ENCODE measurements at places on chromosomes 11 and 22.

- DNase-seq, result no peak
Measured at GRCh38 chr11:23990346-23991164, 506.3 kb upstream of the LUZP2 start.

- no peak for DNase-seq
Measured at GRCh38 chr11:2217211-2218030, 45.8 kb upstream of the TH start.

DNA sequence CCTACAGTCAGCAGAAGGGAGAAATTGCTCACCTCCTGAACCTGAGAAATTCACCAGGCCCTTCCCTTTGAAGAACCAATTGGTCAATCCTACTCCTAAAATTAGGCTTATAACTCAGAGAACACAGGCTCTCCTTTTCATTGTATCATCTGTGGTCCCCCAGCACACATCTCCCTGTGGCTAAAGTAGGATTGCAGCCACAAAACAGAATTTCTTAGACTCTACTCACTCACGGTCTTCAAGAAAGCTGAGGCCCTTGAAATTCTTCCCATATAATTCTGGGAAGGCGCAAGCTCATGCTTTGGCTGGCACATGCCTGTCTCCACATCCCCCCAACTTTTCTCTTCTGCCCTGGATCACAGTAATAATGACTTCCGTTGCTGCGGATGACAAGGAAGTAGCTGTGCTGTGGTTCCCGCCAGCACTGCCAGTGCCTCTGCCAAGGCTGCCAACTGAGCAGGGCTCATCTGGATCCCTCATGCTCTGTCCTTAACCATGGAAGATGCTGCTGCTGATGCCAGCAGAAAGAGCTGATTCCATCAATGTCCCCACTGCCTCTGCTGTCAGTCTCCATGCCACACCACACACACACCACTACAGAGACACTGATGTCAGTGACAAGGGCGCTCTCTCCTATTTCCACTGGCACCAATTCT, 200.6 kb upstream of the POU2AF2 start:
- no peak for DNase-seq

GRCh38 chr11:26708736-26709456, 13.0 kb downstream of the SLC5A12 start:
- no peak for DNase-seq

DNA sequence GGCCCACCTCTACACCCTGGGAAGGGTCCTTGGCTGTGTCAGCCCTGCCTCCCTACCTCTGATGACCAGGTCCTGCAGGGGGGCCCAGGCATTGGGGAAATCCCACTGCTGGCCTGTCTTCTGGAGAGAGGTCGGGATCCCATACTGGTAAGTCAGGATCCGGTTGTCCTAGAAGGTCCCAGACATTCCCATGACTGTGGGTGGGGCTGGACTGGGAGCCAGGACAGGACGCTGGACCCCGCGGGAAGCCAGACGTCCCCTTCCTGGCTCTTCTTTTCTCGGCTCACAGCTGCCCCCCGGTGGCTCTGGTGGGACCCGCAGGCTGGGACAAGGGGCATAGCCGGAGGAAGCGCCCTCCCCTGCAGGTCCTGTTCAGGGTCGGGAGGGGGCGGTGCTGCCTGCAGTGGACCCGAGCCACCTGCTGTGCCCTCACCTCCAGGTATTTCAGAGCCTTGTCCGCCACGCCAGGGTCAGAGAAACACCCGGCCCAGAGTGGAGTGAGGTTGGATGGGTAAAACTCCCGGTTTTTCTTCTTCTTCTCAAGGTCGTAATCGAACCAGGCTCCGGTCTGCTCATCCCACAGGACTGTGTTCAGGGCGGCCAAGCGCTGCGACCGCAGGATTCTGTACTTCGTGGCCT, 20.0 kb downstream of the TREH start:
- peak; percentile 91 for DNase-seq

All from liver (tissue), 10 donors.